ENCODE measurements at places on chromosomes 4 and X. TPM values are rescaled to one million over a fixed set of nuclear protein-coding genes. Genes with fewer than 3 reads are reported as not detected.

The CTAG1B gene
- not detected for total RNA-seq

GRCh38 chrX:124240422-124240821 is 92.0 kb upstream of the TEX13D start:
- H3K27ac ChIP-seq, result no peak overlapping the region
- H3K36me3 ChIP-seq, result no peaks in the 10 kb centered on the region
- no peak overlapping the region for H3K4me3 ChIP-seq
- no peaks in the 10 kb centered on the region for H3K27me3 ChIP-seq

The PRAF2 gene
- 17.8 TPM for total RNA-seq

- H3K27me3 ChIP-seq, result no peaks in the 10 kb centered on the region
- H3K36me3 ChIP-seq, result no peaks in the 10 kb centered on the region
- H3K27ac ChIP-seq, result no peak overlapping the region
- H3K4me1 ChIP-seq, result no peaks in the 10 kb centered on the region
These were observed 33.5 kb downstream of the SNX25 start for GRCh38 chr4:185242749-185243533.

The GPRASP1 gene
- total RNA-seq, result 3.5 TPM

DNA sequence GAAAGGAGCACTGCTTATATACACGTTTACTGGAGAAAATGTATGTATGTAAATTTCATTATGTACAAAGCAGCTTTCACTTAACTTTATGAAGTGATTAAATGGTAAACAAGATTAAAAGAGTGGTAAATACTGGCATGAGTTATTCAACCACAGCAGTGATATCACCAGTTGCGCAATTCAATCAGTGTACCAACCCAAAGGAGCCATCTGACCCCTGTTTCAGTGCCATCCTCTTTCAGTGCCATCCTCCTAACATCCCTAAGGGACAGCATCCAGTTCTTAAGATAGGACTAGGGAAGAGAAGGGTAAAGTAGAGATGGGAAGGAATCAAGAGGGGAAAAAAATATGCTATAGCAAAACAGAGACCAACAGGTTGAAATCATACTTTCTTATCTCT is 16.2 kb downstream of the HPF1 start:
- no peak for DNase-seq
- no peaks in the 10 kb centered on the region for H3K4me1 ChIP-seq
- H3K27ac ChIP-seq, result no peak overlapping the region
- no peak overlapping the region for H3K4me3 ChIP-seq

Data from upper lobe of left lung (tissue), 6 donors.